ENCODE measurements at places on chromosomes 1 and 21.

GRCh38 chr1:169044296-169044695 is 62.2 kb upstream of the ATP1B1 start:
- DNase-seq: peak; percentile 0

DNA sequence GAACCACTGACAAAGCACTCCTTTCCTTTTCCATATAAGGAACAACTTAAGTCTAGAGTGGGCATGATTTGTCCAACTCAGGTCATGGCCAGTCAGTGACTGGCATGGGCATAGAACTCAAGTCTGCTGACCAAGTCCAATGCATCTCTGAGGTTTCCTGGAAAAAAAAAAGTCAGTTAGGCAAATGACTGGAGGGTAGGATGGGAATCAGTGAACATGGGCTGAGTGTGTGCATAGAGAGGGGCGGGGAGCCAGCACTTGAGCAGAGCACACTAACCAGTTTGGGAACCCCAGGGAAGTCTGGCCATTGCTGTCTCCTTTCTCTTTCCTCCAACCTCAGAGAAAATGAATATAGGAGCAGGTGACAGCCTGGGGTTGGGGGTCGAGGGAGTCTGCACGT is 53.6 kb upstream of the FMOD start:
- DNase-seq: no peak

GRCh38 chr1:95382000-95382786 is 148.2 kb downstream of the RWDD3 start:
- DNase-seq: no peak

GRCh38 chr1:180579961-180580611 is 21.3 kb downstream of the OVAAL start:
- no peak for DNase-seq

DNA sequence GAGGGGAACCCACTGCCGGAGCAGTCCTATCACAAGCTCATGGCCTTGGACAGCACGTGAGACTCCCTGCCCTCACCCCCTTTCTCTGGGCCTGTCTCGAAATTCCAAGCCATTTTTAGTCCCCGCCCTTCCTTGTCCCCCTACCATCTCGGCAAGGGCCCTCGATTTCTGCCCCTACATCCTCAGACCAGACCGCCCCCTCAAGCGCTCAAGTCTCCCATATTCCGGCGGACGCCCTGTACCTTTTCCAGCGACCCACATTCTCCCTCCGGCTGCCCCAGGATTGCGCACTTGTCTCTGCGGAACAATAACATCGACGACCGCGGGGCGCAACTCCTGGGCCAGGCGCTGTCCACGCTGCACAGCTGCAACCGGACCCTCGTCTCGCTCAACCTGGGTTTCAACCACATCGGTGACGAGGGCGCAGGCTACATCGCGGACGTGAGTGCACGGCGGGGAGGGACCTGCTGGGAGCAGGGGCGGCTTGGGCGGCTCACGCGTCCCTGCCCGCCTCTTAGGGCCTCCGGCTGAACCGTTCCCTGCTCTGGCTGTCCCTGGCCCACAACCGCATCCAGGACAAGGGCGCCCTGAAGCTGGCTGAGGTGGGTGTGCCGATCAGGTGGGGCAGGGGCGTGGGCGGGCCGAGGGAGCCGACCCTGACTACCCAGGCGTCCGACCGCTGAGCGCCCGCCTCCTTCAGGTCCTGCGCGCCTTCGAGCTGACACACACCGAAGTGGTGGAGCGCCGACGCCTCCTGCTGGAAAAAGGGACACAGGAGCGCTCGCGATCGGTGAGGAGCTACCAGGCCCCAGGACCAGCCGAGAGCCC is 7.0 kb downstream of the LRRC71 start:
- peak; percentile 43 for DNase-seq

DNA sequence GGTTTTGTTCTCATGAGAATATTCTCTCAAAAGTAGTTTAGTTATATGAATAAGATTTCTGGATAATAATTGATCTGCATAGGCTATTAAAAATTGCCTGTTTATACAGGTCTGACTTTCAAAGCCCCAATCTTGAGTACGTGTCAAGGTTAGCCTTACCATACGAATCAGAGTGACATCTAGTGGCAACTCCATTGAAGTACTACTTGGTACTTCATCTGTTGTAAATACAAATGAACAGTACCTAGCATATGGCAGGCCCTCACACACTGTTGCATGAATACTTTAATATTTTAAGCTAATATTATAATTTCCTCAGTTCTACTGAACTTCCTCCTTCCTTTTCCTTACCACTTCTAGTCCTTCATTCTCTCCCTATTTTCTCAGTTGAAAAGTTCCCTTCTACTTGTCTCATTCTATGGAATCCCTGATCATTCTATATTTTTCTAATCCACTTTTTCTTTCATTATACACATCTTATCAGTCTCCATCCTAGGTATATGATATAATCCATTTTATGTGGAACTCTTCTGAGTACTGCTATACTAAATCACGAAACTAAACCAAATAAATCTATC is 101.2 kb downstream of the AKT3 start:
- DNase-seq: no peak

GRCh38 chr1:83500987-83501591 is 497.8 kb downstream of the TTLL7 start:
- DNase-seq: no peak

Data from activated CD8-positive, alpha-beta memory T cell treated with anti-CD3 and anti-CD28 coated beads for 1 hour (primary cell).